Left lung (tissue), 14 donors: ENCODE measurements at places on chromosomes 1 and 21.

GRCh38 chr1:93613898-93614297 lies 67.7 kb downstream of the BCAR3 start:
- DNase-seq = peak; percentile 87

- no peak for DNase-seq
Observed at GRCh38 chr21:37145635-37146111, 72.6 kb downstream of the TTC3 start.

DNA sequence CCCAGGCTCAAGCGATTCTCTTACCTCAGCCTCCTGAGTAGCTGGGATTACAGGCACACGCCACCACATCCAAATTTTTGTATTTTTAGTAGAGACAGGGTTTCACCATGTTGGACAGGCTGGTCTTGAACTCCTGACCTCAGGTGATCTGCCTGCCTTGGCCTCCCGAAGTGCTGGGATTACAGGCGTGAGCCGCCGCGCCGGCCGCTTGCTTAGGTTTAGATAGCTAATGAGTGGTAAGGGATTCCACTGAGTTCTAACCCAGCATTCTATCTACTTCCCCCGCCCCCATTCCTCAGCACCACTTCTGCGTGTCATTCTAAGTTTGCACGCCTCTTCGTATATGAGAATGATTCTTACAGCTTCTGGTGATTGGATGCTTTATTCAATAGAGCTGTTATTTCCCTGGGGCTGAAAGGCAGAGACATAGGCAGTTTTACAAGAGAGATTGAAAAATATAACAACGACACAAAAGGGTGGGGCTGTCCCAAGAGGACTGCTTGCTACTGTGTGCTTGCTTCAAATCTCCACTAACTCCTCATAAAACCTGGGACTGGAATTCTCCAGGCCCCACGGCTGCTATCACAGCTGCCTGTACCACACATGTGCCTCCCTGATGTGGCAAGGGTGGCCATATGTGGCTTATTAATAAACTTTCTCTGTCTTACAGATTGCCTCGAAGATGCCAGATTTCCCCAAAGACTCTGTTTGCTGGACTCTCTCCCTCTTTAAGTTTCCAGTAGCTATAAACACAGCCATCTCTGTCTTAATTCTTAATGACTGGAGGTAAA lies 23.7 kb upstream of the GREM2 start:
- no peak for DNase-seq

- no peak for DNase-seq
Observed at GRCh38 chr1:204703268-204703664, 17.7 kb upstream of the LRRN2 start.

GRCh38 chr1:218503102-218503501 lies 158.0 kb downstream of the TGFB2 start:
- DNase-seq = no peak

- DNase-seq = no peak
Observed at GRCh38 chr1:170241266-170241851, 95.6 kb downstream of the NTMT2 start.

GRCh38 chr1:87880764-87881163 lies 552.1 kb downstream of the LMO4 start:
- DNase-seq = no peak

DNA sequence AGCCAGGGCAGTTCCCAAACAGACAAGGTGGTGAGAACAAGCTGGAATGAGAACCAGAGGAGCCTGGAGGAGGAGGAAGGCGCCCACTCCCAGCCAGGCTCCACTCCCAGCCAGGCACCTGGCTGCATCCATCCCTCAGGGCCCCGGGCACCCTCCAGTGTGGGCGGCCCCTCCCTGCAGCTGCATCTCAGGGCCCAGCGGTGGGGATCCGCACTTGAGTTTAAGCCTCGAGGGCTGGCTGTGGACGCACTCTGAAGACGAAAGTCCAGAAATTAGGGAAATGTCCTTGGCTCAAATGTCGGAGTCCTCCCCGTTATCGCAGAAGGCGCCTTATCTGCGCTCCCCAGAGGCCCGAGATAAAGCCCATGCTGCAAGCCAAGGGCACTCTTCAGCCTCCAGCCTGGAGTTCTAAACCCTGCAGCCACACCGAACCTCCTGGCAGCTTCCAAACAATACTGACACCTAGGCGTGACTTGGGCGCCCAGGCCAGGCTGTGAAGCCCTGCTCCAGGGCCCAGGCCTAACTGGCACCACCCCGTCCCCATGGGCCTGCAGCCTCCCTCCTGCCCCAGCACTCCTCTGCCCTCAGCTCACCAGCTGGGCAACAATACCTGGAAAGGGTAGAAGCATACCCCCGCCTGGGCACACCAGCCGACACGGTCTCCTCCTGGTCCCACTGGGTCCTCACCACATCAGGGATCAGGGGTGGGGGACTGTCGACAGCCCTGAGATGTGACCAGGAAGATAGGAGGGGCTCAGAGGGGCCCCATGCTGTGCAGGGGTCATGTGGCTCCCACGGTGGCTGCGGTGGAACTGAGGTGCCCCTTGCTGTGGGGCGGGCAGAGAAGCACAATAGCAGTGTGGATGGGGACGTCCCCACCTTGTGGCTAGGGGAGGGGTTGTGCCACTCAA lies 184.8 kb upstream of the VAMP3 start:
- DNase-seq = peak; percentile 16

GRCh38 chr21:27421654-27422053 lies 454.8 kb upstream of the ADAMTS5 start:
- DNase-seq = no peak

GRCh38 chr1:40897513-40897912 lies 35.4 kb upstream of the CITED4 start:
- DNase-seq = no peak

DNA sequence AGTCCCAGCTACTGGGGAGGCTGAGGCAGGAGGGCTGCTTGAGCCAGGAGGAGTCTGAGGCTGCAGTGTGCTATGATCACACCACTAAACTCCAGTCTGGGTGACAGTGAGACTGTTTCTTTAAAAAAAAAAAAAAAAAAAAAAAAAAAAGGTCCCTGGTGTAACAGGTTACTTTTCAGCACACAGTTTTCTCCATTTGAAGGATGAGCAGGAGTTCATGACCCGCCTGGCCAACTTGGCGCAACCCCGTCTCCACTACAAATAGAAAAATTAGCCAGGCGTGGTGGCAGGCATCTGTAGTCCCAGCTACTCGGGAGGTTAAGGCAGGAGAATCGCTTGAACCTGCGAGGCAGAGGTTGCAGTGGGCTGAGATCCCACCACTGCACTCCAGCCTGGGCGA lies 12.4 kb downstream of the HNRNPR start:
- DNase-seq = peak; percentile 22

DNA sequence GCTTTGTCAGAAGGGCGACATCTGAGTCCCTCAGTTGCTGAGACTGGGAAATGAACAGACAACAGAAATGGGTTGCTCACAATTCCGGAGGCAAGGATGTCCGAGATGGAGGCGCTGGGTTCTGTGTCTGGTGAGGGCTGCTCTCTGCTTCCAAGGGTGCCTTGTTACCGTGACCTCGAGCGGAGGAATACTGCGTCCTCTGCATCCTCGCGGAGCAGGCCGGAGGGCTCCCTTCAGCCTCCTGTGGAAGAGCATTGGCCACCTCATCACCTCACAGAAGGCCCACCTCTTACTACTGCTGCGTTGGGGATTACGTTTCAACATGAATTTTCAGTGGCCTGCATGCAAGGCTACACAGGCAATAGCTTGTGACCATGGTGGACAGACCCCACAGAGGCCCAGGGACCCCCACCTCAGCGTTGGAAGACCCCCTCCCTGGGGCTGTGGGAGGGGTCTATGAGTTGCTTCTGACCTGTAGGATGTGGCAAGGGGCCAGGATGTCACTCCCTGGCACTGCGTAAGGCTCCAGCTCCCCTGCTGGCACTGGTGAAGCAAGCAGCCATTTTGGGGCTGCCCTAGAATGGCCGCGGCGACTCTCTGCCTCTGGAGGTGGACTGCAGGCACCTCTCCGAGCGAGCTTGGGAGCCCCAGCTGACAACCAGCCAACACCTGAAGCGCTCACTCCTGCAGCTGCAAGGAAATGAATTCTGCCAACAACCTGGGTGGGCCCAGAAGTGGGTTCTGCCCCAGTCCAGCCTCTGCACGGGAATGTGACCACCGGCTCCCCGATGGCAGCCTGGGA lies 36.3 kb upstream of the COL6A1 start:
- no peak for DNase-seq

- DNase-seq = no peak
Observed at GRCh38 chr1:6075748-6076147, 30.1 kb downstream of the KCNAB2 start.

- no peak for DNase-seq
Observed at GRCh38 chr1:193211539-193211938, 25.1 kb upstream of the B3GALT2 start.

DNA sequence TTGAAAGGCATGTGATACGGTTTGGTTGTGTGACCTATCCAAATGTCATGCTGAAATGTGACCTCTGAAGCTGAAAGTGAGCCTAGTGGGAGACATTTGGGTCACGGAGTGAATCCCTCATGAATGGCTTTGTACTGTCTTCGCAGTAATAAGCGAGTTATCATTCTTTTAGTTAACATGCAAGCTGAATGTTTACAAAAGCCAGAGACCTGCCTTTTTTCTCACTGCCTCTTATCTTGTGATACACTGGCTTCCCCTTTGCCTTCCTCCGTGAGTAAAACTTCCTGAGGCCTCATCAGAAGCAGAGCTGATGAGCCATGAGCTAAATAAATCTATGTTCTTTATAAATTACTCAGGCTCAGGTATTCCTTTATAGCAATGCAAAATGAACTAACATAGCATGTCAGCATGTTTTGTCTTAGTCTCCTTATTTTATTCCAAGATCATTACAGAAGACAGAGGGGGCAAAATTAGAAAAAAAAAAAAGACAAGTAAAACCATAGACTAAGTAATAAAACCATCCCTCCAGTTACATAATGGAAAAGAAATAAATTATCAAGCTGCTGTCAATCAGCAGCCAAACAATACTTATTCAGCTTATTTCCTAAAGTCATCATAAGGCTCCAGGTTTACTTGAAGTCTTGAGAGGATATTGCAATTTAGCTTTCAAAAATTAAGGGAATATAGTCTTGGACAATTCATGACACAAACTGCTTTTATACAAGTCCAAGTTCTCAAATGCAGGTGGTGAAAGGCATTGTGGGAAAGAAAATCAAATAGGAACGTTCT lies 12.1 kb downstream of the RGS18 start:
- no peak for DNase-seq

GRCh38 chr1:226654668-226655055 lies 84.4 kb downstream of the ITPKB start:
- DNase-seq = no peak

- DNase-seq = peak; percentile 32
Observed at GRCh38 chr1:37497832-37498231, 16.7 kb downstream of the MEAF6 start.

- no peak for DNase-seq
Observed at GRCh38 chr1:227773558-227773957, 38.3 kb downstream of the SNAP47 start.

DNA sequence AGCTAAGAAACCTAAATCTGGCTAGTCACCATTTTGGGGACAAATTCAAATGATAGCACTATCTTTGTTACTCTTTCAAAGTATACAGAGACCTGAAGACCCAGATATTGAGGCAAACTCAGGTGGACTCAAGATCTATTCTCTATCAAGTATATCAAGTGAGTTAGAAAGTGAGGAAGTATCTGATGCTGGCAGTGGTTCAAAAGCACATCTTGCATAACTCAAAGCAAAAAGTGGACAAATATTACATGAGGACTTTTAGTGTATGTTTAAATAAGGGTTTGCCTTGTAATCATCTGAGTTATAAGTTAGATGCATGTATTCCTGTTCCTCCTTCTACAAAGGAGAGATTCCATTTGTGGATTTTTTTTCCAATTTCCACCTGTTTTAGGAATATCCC lies 338.4 kb downstream of the DISC1 start:
- DNase-seq = no peak

DNA sequence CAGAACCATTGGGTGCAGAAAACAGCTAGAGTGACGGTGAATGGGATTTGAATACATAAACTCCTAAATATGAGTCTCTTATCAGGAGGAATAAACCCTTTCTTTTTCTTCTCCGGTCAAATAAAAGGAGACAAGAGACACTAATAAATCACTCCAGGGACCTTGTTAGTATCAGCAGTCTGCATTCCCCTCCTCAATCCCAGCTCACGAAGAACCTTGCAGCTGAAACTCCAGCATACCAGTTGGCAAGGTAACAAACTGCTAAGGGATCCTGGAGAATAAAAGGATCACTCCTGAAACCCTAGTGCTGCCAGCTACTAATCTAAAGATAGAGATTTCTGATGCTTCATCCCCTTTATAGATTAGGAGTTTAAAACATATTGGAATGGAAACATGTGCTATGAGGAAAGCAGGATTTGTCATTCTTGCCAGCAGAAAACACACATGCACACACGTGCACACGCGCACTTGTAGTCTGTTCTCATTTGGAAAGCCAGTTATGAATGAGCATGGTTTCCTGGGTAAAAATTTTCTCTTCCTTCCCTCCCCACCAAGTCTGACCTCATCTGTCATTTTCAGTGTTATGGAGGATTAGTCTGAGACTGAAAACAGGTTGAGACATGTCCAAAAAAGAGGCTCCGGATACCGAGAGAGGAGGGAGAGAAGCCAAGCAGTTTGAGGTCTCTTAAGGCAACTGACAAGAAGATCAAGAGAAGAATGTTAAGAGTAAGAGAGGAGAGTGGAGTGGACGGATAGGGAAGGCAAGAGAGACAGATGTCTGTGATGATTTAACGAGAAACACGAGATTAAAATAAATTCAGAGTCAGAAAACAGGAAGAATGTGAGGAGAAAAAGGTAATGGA lies 10.9 kb downstream of the IER5 start:
- DNase-seq = no peak
